ENCODE measurements at places on chromosomes 4 and X.

DNA sequence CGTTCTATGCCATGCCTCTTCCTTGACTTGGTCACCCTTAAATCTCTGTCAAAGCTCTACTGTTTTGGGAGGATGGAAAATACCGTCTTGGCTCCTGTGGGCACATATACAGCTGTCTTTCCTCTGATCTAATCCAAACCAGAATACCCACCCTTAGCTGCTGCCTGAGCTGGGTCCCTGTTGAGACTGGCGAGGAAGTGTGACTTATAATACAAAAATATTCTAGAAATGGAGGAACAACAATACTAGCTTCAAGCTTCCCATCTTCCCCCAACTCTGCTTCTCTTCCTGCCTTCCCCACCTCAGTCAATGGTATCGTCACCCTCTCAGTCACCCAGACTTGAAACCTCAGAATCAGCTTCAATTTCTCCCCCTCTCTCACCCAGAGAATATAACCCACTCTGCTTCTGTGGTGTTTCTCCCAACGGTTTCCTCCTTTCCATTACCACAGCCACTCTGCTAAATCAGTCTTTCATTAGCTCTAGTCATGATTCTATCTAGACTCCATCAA is 599 bp upstream of the IL2RG start:
- DNase-seq, result no peak

DNA sequence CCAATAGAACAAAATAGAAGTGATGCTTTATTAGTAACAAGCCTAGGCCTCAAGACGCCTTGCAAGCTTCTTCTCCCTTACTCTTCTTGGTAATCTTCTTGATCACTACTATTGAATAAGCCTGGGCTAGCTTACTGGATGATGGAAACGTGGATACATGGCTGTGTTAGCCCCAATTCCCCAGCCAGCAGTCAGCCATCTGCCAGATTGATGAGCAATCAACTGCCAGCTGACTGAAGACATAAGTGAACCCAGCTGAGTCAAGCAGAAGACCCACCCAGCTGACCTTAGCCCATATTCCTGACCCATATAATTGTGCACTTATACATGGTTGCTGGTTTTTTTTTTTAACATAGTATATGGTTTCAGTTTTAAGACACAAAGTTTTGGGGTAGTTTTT is 130.4 kb downstream of the DHX15 start:
- DNase-seq, result no peak

DNA sequence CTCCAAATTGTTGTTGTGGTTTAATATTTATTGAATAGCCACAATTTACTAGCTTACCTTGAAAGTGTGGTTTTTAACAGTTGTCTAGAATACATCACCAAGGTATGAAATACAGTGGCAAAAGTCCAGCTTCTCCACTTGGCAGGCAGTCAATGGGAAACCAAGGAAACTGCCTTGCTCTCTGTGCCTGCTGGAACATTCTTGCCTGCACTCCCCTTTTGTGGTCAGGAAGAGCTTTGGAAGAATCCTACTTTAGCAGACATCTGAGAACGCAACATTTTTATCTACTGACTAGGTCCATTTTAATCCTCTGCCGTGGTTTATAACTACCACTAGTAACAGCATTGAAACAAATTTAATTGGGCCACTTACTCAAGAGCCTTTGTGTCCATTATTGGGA is 64.5 kb downstream of the TENM3 start:
- peak; percentile 61 for DNase-seq

DNA sequence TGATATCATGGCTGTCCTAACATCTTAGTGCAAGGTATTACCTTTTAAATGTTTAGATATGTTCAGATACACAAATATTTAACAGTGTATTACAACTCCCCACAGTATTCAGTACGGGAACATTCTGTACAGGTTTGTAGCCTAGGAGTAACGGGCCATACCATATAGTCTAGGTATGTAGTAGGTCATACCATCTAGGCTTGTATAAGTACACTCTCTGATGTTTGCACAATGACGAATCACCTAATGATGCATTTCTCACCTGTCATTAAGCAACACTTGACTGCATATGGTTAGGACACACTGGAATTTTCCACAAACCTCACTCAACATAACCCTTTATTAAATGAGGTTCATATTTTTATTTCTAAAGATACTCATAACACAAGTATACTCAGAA is 67.7 kb downstream of the THOC2 start:
- DNase-seq, result no peak

DNA sequence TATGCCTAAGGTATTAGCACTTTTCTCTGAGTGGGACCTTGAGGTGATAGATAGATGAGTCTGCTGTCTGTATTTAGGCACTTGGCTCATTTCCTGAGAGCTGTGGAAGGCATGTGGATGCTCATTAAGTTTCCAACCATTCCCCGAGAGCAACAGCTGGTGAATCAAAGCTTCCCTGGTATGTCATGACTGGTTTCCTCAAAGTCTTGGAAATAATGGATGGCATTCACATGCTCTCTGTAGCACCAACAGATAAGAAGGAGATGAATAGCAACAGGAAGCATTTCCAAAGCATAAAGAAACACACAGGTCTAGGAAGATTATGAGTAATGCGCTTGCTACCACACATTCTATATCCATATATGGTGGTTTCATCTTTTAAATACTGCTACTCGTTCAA is 118.3 kb upstream of the ETNPPL start:
- no peak for DNase-seq

GRCh38 chr4:10243856-10244255 is 127.3 kb upstream of the WDR1 start:
- DNase-seq, result no peak

DNA sequence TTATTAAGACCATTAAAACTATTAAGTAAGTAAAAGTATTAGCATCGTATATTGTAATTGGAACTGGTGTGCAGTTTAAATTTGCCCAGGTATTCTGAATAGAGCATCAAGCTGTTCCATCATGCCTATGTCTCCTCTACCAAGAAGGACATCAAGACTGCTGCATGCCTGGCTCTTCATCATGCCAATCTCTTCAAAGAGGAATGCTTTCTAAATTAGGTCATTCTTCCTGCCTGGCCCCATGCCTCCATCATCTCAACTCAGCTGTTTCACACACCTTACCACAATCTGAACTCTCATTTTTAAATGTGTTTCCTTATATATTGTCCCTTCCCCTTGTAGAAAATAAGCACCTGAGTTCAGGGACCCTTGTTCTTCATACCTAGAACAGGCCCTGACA is 270.5 kb upstream of the PPARGC1A start:
- DNase-seq, result no peak

DNA sequence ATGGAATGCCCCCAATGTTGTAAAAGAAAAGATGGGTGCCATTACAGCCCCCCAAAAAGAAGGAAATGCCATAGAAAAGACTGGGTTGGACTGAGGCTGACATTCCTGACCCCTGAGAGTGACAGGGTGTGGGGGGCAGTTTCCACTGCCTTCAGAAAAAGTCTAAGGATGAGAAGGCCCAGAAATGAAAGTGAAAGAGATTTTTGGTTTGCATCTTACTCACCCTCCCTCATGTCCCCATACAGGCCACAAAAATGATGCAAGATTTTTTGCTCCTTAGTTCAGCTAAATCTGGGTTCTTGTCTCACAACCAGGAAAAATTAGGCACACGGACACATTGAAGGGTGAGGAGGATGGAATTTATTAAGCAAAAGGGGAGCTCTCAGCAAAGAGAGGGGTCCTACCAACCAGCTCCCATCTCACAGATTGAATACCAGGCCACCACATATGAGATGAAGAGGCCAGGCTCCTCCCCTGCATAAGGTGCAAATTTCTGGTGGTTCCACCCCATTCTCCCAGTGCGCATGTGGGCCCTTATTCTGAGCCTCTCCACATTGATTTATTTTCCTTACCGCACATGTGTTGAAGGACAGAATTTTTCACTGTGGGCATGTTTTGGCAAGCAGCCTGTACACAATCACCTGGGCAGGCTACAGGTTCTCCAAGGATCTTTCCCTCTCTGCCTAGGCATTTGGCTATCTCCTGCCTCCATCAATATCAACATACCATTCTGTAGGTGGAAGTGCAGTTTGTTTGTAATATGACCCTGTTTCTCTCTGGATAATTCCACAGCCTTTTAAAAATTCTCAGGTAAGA is 18.8 kb downstream of the PPP4R3C start:
- DNase-seq, result no peak

GRCh38 chrX:15343075-15343476 is 7.8 kb upstream of the PIGA start:
- no peak for DNase-seq

- no peak for DNase-seq
Observed at GRCh38 chrX:13716905-13717304, 17.5 kb downstream of the TRAPPC2 start.

- no peak for DNase-seq
Observed at GRCh38 chr4:71765821-71766383, 18.0 kb downstream of the GC start.

DNA sequence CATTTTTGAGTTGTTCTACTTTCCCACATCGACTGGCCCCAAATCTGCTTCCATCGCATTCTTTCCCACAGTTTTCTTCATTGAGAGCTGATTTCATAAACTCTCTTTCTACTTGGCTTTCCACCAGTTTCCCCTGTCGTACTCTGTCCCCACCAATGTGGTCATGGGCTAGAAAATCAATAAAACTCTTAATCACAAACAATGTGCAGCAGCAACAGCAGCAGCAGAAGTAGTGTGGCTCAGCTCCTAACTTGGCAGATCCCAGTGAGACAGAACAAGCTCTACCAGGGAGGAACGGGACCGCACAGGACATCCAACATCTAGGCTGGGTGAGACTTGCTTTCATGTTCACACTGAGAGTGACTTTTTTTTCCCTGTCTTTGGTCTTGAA is 3.1 kb upstream of the SETD7 start:
- DNase-seq, result no peak

- DNase-seq, result no peak
Observed at GRCh38 chrX:74779175-74779574, 146.1 kb downstream of the NEXMIF start.
